ENCODE measurements at places on chromosomes 3 and 15. TPM values are rescaled to one million over a fixed set of nuclear protein-coding genes. Genes with fewer than 3 reads are reported as not detected.

CACNA2D2 gene
- total RNA-seq = under 0.01 TPM

GRK7 gene
- total RNA-seq = not detected

AGTR1 gene
- 1.5 TPM for total RNA-seq

HDGFL3 gene
- 26.2 TPM for total RNA-seq

MAP6D1 gene
- 0.51 TPM for total RNA-seq

CYP1A2 gene
- not detected for total RNA-seq

UROC1 gene
- total RNA-seq = not detected

SEMA7A gene
- 2.3 TPM for total RNA-seq

ZKSCAN7 gene
- 13.2 TPM for total RNA-seq

FBXO40 gene
- not detected for total RNA-seq

LRRC57 gene
- 13.9 TPM for total RNA-seq

CHD2 gene
- total RNA-seq = 77.8 TPM

LSMEM2 gene
- not detected for total RNA-seq

DTX3L gene
- 31.9 TPM for total RNA-seq

PPARG gene
- total RNA-seq = 14.9 TPM

C3orf70 gene
- 0.33 TPM for total RNA-seq

RAB6B gene
- 0.51 TPM for total RNA-seq

ECE2 gene
- total RNA-seq = not detected

KNG1 gene
- not detected for total RNA-seq

CRTAP gene
- 318 TPM for total RNA-seq

SAMD7 gene
- total RNA-seq = not detected

CHRD gene
- 4.8 TPM for total RNA-seq

OSBPL10 gene
- 7.1 TPM for total RNA-seq

IQCH gene
- 5.0 TPM for total RNA-seq

TP53BP1 gene
- total RNA-seq = 132 TPM

DNAH1 gene
- 1.8 TPM for total RNA-seq

P2RY13 gene
- total RNA-seq = under 0.01 TPM

ITGA11 gene
- 29.6 TPM for total RNA-seq
